ENCODE measurements at places on chromosomes 5 and 9.

- no peak for DNase-seq
These were observed 380.7 kb downstream of the MRPS30 start for GRCh38 chr5:45189481-45189880.

- DNase-seq: no peak
These were observed 11.3 kb downstream of the ZNF618 start for GRCh38 chr9:113887436-113887835.

DNA sequence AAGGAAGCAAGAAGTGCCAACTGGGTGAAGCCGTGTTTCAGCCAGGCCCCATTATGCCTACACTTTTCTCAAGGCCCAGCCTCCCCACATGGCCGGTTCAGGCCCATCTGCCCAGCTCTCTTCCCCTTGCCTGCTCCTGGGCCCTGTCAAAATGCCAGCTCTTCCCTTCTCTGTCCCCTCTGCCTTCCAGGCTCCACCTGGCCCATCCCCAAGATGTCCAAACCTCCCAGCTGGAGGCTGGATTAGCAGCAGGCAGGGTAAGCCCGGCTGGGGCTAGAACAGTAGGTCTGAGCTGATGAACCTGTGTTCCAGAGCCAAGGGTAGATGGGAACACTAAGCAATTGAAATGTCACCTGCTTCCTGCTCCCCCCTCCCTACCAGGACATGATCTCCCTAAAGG lies 64.1 kb upstream of the HSPA9 start:
- DNase-seq: no peak

GRCh38 chr5:121819682-121820261 lies 31.9 kb upstream of the FTMT start:
- DNase-seq: no peak

DNA sequence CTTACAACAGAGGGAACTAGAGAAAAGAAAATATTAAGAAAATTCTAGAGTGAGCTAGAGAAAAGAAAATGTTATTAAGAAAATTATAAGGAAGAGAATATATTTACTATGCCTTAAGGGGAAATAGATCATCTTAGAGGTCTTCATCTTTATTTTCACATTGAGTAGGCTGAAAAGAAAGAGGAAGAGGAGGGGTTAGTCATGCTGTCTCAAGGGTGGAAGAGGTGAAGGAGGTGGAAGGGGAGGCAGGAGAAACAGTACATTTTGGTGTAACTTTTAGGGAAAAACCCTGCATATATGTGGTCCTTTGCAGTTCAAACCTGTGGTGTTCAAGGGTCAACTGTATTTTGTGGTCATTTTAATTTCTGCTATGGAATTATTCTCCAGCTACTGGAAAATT lies 46.6 kb downstream of the PPIP5K2 start:
- DNase-seq: no peak

GRCh38 chr9:86591472-86591871 lies 237.3 kb upstream of the TUT7 start:
- DNase-seq: no peak

GRCh38 chr9:21381448-21382339 lies 3.5 kb downstream of the IFNA2 start:
- DNase-seq: no peak

- no peak for DNase-seq
These were observed 8.8 kb upstream of the CCL27 start for GRCh38 chr9:34671307-34671706.

- no peak for DNase-seq
These were observed 53.2 kb downstream of the USP20 start for GRCh38 chr9:129888293-129889121.

- no peak for DNase-seq
These were observed 40.4 kb downstream of the ELOVL7 start for GRCh38 chr5:60803712-60804111.

- peak; percentile 70 for DNase-seq
These were observed 321.0 kb upstream of the TRPC7 start for GRCh38 chr5:136686192-136686872.
